ENCODE measurements at places on chromosomes 7 and 10.

GRCh38 chr10:77546042-77546441 is 91.6 kb downstream of the KCNMA1 start:
- no peak for DNase-seq

- DNase-seq, result no peak
These were observed 426.3 kb upstream of the POT1 start for GRCh38 chr7:125355899-125356298.

- no peak for DNase-seq
These were observed 997 bp upstream of the LDB1 start for GRCh38 chr10:102120991-102121738.

DNA sequence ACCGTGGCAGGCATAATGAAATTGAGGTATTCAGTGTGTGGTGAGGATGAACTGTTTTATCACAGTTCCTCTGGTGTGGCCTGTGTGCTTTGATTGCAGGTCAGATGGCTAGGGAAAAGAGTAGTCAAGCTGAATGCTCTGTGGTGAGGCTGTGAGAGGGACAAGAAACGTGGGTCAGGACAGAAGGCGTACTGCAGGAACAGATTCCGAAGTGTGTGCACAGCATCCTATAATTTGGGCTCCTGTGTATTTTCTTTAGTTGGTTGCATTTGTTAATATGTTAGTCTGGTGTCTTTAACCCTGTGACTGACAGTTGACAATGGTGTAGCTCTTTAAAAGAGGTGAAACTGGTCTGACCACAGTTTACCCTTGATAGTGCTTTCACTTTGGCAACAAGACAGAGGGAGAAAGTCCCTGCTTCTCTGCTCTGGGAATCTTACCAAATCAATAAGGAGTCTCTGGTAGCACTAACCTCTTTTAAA is 76.5 kb downstream of the AUTS2 start:
- no peak for DNase-seq

GRCh38 chr7:364536-364935 is 74.6 kb downstream of the FOXL3 start:
- DNase-seq, result no peak

DNA sequence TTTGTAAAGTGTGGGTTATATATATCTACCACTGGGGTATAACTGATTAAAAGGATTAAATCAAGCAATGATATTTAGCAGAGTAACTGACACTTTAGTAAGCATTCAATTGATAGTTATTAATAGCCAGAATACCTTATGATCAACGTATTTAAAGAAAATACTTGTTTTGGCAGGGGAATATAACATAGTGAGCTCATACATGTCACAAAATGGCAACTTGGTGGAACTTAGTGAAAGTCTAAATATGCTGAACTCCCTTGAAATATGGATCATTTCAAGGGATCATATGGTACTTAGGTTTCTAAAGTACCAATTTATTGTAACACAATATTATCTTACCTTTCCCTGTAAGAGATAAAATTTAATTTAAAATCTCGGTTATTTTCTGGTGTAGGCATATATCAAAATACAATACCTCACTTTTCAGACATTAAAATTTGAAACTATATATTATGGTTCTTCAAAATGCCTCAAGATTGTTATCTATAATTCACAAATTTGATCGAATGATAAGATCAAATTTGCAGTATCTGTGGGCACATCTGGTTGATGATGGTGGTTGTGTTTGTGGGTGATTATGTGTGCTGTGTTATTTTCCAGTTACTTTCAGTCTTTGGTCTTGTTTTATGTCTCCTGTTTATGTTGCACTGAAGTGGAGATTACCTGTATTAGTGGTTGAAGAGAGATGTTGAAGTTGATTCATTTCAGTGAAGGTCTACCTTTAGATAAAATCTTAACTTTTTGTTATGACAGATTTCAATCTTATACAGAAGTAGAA is 5.2 kb downstream of the ARL4A start:
- DNase-seq, result no peak

GRCh38 chr7:25727446-25727845 is 424.6 kb upstream of the NFE2L3 start:
- no peak for DNase-seq

- DNase-seq, result no peak
These were observed 376.1 kb downstream of the PLXNA4 start for GRCh38 chr7:132200141-132200540.

All from NCI-H1105 (cell line).